ENCODE measurements at places on chromosomes 13 and 19.

GRCh38 chr13:72694314-72694713 lies 33.1 kb downstream of the MZT1 start:
- no peak for DNase-seq

DNA sequence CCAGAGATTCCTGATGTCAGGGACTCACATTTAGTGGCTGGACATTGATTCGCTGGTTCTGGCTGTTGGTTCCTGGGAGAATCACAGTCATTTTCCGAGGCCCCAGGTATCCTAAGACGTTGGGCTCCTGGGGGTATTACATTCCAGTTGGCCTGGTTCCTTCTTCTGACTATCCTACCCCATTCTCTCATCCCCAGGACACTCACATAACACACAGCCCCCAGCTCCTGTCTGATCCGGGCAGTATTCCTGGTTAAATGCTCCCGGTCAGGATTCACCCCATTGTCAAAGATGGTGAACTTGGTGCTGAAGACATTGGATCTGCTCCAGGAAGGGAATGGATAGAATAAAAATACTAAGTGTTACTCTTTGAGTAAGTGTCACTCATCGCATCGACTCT lies 11.5 kb downstream of the PPP1R15A start:
- no peak for DNase-seq

GRCh38 chr19:14022469-14022868 lies 5.5 kb upstream of the RLN3 start:
- DNase-seq = no peak

GRCh38 chr19:13762635-13763235 lies 1.6 kb upstream of the MRI1 start:
- DNase-seq = no peak

All from lung microvascular endothelial cell (primary cell).